ENCODE measurements at places on chromosomes 5 and 9. TPM values are rescaled to one million over a fixed set of nuclear protein-coding genes. Genes with fewer than 3 reads are reported as not detected.

Gene PCDHGA5
- polyA plus RNA-seq, result 2.6 TPM

GRCh38 chr5:57085306-57086081, 88.4 kb upstream of the GPBP1 start:
- no peak for DNase-seq

DNA sequence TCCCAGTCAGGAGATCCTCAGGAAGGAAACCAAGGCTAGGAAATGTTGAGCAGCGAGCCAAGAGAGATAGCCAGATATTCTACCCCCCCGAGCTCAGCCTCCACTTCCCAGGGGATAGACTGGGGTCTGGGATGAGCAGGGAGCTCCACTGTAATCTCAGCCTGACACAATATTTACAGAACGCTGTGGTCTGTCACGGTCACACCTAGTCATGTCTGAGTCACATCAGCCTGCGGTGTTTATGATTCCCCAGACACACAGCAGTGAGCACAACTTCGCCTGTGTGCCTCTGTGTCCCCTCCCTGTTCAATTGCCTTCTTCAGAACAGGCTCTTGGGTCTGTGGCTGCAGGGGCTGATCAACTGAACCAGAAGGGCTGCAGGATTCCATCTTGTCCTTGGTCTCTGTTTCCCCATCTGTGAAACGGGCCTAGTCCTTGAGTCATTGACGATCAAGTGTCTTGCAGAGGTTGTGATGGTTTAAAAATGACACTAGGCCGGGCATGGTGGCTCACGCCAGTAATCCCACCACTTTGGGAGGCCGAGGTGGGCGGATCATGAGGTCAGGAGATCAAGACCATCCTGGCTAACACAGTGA, 8.6 kb upstream of the PRRX2 start:
- DNase-seq, result no peak

Gene GLRA1
- not detected for polyA plus RNA-seq

DNA sequence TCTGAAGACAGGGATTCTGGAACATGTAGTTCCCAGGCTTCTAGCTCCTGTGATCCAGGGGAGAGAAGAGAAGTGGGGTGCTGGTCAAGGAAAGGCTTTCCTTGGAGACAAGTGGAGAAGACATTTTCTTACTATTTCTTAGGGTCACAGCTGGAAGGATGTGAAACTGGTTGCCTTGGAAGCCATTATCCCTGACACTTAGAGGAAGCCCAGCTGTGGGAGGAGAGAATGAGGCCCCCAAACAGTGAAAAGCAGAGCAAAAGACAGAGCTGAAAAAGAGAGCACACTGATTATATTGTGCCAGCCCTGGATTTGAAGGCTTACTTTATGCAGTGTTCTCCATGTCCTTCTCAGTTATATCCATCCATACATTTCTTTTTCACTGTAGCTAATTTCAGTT, 17.5 kb upstream of the SHB start:
- DNase-seq, result no peak

Gene SPATA31A3
- not detected for polyA plus RNA-seq

DNA sequence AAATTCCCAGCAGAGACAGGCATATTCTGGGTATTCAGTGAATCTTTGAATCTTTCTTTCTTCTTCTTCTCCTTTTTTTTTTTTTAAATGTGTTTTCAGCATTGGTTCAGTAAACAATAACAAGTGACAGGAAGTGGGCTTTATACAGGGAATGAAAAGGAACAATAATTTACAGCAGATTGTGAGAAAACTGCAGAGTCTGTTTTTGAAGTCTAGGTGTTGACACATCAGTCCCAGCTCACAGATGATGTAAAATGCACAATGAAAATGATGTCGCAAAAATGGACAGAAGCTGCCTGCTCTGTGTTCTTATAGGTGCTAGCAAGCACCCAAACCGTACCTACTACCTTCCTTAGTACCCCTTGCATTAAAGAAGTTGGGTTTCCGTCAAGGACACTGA, 38.8 kb downstream of the TNC start:
- DNase-seq, result no peak

DNA sequence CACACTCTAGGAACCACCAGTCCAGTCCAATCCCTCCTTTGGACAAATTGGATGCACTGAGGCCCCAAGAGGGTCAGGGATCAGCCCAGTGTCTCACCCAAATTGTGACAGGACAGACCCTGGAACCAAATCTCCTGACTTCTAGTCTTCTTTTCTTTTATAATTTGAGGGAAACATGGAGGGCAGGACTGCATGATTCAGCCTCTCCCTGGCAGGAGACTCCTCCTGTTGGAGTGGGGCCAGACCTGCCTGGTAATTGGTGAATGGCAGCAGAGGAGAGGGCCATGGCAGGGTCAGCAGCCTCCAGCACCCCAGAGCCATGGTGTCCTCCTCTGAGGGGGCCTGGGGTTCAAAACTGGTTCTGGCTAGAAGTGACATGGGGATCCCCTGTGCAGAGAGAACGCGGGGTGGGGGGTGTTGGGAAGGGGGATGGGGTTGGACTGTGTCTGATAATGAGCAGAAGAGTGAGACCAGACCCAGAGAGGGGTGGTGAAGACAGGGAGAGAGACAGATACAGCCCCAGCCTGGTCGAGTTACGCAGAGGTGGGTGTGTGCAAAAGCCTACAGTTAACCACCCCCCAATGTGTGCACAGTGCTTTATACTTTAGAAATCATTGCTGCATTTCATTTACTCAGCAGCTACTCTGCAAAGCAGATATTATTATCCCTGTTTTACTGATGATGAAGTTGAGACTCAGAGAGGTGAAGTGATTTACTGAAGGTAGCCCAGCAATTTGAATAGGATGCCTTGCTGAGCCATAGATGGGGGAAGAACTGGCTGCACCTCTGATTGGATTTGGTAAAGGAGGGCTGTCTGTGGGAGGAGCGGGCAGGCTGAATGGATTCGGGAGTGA, 3.8 kb upstream of the SYNPO start:
- no peak for DNase-seq

GRCh38 chr9:20611691-20612287, 10.5 kb downstream of the MLLT3 start:
- DNase-seq, result no peak

Gene TMEM215
- not detected for polyA plus RNA-seq

Gene MSMP
- 0.42 TPM for polyA plus RNA-seq

DNA sequence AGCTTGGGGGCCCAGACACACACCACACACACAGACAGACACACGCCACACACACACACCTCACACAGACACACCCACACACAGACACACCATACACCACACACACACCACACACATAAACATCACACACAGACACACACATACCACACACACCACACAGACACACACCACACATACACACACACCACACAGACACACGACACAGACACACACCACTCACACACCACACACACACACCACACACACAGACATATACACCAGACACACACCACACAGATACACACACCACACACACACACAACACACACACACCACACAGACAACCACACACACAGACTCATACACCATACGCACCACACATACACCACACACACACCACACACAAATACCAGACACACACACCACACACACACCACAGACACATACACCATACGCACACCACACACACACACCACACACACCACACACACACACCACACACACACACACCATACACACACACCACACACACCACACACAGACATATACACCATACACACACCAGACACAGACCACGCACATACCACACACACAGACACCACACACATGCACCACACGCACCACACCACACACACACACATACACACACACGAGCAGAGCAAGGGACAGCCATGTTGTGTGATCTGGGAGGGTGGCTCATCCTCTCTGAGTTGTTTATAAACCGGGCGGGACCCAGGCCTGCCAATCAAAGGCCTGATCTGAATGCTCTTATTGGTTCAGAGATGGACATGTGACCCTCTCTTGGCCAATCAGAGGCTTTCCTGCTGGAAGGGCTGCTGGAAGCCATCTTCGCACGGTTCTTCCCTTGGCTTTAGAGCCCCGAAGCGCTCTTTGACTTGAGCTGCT, 148.3 kb downstream of the GAPVD1 start:
- DNase-seq, result no peak

Gene CARD6
- polyA plus RNA-seq, result 5.9 TPM

GRCh38 chr5:54117957-54118356, 192.4 kb downstream of the ARL15 start:
- no peak for DNase-seq

Gene HARS1
- polyA plus RNA-seq, result 50.5 TPM

Gene INSL6
- not detected for polyA plus RNA-seq

GRCh38 chr9:134188386-134189144, 24.2 kb upstream of the RNU6ATAC start:
- no peak for DNase-seq

Gene ARL10
- polyA plus RNA-seq, result 3.6 TPM

Gene PTGES2
- 59.6 TPM for polyA plus RNA-seq

GRCh38 chr5:43256261-43256966, 56.8 kb downstream of the HMGCS1 start:
- no peak for DNase-seq

DNA sequence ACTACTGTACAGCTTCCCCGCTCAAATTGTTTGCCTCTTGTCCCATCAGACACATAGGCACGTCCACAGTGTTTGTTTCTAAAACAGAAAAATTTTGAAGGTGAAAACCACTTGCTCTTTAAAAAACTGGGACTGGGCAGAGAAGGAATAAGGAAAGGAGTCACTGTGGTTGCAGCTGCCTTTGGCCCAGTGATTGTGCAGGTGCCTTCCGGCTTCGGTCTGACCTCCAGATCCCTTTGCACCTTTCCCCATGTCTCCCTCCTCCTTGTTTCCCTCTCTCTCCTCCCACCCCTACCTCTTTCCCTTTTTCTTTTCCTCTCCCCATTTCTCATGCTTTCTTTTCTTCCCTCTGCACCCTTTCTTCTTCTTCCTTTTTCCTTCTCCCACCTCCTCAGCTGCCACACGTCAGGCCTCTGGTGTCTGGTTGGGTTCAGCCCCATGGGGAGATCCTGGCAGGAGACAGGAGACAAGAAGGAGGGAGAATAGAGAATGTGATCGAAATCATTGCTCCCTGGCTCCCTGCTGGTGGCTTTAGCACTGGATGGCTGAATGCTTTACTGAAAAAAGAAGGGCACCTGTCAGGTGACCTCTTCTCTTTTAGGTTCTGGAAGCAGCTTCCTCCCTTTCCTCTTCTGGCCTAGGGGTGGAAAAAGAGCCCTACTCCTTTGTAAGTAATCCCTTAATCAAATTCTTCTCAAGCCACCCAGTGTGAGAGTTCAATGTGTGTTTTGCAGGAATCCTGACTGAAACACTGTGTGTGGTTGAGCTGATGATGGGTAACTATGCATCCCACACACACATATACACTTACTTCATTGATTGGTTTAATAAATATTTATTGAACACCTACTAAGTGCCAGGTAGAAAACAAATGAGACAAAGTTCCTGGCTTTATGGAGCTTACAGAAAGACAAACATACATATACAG, 267.3 kb downstream of the MAST4 start:
- no peak for DNase-seq

DNA sequence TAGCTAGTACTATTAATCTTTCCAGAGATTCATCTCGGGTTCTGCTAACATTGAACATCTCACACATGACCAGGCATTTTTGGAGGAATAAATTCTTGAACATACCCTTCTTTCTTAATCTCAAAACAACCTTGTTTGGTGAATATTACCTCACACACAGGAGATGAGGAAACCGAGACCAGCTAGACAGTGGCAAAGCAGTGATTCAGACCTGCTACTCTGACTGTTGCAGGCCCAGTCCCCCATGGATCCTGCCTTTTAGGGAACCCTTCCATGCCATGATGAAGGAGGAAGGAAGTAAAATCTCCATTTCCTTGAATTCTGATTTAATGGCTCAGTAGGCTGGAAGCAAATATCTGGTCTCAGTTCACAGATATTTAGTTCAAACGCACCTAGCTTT, 2.6 kb downstream of the PCSK5 start:
- no peak for DNase-seq

- DNase-seq, result no peak
Observed at GRCh38 chr9:33114746-33115145, 38.3 kb upstream of the SMU1 start.

Gene SLC22A4
- 1.5 TPM for polyA plus RNA-seq

Gene OR1L6
- not detected for polyA plus RNA-seq

Gene SNX30
- 4.5 TPM for polyA plus RNA-seq

Gene OR1J2
- polyA plus RNA-seq, result not detected

Gene PCSK5
- polyA plus RNA-seq, result 6.1 TPM

DNA sequence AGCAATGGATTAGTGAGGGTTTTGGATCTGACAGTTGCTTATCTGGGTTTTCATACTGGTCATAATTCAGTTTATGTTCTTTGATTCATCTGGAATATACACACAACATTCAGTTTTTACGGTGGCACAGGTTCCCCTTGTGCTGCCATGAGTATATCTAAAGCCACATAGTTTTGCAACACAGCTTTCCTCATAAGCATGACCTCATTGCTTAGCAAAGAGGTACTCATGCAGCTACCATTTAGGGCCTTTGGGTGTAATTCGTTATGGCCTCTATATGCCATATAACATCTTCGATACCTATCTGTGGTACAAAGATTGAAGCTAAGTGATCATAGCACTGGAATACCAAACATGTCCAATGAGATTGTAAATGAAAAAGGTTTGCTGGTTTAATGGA, 2.9 kb upstream of the RBM22 start:
- no peak for DNase-seq

DNA sequence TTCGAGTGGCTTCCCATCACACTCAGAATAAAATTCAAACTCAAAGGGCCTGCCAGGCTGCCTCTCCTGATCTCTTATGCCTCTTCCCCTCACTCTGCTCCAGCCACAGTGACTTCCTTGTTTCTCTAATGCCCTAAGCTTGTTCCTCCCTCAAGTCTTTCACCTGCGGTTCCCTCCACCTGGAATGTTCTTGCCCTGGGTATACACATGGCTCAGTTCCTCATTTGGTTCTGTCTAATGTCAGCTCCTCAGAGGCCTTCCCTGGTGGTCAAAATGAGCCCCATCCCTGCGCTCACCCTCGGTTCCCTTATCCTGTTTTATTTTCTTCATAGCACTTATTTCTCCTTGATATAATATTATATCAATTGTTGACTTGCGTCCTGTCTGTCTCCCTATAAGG, 12.7 kb upstream of the CYSTM1 start:
- DNase-seq, result no peak

- no peak for DNase-seq
Observed at GRCh38 chr9:135108831-135109510, 21.5 kb downstream of the OLFM1 start.

DNA sequence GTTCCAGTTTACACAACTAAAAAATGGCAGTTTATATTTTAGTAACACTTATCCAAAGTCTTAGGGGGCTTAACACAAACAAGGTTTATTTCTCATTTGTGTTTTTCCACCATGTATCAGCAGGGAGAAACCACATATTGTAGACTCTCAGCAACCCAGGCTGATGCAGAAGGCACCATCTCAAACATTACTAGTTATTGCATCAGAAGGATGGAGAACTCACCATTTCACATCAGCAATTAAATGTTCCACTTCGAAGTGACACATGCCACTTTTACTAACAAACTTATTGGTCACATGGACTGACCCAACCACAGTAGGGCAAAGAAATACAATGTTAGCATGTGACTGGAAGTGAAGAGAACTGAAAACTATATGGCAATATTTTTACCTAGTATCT, 22.5 kb upstream of the SMC2 start:
- no peak for DNase-seq

- DNase-seq, result no peak
Observed at GRCh38 chr5:88396751-88397281, 128.2 kb upstream of the TMEM161B start.

- no peak for DNase-seq
Observed at GRCh38 chr5:138960145-138960692, 85.1 kb upstream of the LRRTM2 start.

GRCh38 chr5:133780619-133781280, 168.4 kb upstream of the FSTL4 start:
- DNase-seq, result no peak

- no peak for DNase-seq
Observed at GRCh38 chr5:134122530-134122929, 8.0 kb downstream of the TCF7 start.

Gene PCDHGB3
- 1.4 TPM for polyA plus RNA-seq
